ENCODE measurements at places on chromosomes 3 and 15. TPM values are rescaled to one million over a fixed set of nuclear protein-coding genes. Genes with fewer than 3 reads are reported as not detected.

Gene THPO
- total RNA-seq = not detected

Gene CPEB1
- total RNA-seq = not detected

Gene SCN11A
- total RNA-seq = not detected

Gene PRR23A
- total RNA-seq = not detected

Gene ADAMTS9
- total RNA-seq = 4.5 TPM

Gene ACTC1
- not detected for total RNA-seq

Gene TICRR
- total RNA-seq = 23.6 TPM

Gene CLDN11
- total RNA-seq = 1.9 TPM

Gene ZNF80
- not detected for total RNA-seq

Gene OR5H15
- total RNA-seq = not detected

Gene DPPA4
- not detected for total RNA-seq

Gene ZIC4
- not detected for total RNA-seq

DNA sequence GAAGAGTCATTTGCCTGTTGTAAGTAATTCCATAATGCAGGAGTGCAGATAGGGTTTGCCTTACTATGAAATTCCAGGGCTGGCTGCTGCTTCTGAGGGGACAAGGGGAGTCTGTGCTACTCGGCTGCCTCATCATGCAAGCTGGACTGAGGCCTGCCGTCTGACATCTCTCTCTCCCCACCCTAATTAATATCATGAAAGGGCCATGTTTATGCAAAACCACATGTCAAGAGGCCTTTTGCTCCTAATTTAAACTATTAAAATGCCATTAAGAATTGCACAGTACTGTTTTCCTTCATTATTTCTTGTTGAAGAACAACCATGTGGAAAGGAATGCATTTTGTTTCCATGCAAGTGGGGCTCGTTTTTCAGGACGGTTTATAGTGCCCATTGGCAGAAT lies 26.3 kb downstream of the CHST2 start:
- H3K4me1 ChIP-seq = no peaks in the 10 kb centered on the region
- no peaks in the 10 kb centered on the region for H3K27me3 ChIP-seq
- H3K27ac ChIP-seq = no peak overlapping the region
- DNase-seq = no peak
- H3K36me3 ChIP-seq = no peaks in the 10 kb centered on the region
- no peak overlapping the region for H3K4me3 ChIP-seq

DNA sequence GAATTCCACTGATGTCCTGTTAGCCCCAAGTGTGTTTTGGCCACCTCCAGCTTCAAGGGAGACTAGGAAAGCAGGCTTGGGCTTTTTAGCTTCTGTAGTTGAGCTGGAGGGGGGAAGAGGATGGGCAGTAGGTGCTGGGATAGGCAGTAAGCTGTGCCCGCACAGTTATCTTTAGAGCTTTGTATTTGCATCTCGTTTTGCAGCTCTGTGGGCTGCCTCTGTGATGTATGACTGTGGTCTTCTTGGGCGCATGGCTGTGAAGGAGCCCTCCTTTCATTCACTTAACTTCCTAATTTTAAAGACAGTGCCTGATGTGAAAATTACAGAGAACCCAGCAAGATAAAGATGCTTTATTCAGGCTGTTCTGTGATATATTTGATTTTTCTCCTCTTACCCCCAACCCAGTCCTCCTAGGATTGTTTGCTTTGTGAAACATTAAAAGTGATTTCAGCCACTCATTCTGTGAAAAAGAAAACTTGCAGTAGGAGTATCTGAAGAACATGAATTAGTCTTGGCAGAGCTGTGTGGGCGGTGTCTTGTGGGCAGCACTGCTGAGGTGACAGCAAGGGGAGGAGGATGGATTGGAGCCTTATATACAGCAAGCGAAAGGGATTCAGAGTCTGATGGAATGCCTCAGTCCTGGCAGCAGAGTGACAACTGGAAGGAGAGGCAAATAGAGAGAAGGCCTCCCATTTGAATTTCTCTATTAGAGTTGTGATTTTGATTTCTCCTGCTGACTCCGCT lies 74.3 kb downstream of the LARS2 start:
- H3K4me3 ChIP-seq = no peak overlapping the region
- no peaks in the 10 kb centered on the region for H3K27me3 ChIP-seq
- H3K4me1 ChIP-seq = no peaks in the 10 kb centered on the region
- no peak overlapping the region for H3K27ac ChIP-seq
- H3K36me3 ChIP-seq = peaks cover 5% of the 10 kb centered on the region

- H3K27ac ChIP-seq = no peak overlapping the region
- H3K36me3 ChIP-seq = peaks cover 16% of the 10 kb centered on the region
- no peaks in the 10 kb centered on the region for H3K4me1 ChIP-seq
- DNase-seq = no peak
Measured at GRCh38 chr3:57627976-57628375, 30.8 kb upstream of the ARF4 start.

GRCh38 chr3:146593776-146594175 lies 11.4 kb downstream of the PLSCR5 start:
- H3K4me1 ChIP-seq = no peaks in the 10 kb centered on the region
- H3K4me3 ChIP-seq = no peak overlapping the region
- H3K27me3 ChIP-seq = no peaks in the 10 kb centered on the region
- DNase-seq = no peak
- no peak overlapping the region for H3K27ac ChIP-seq
- no peaks in the 10 kb centered on the region for H3K36me3 ChIP-seq

- H3K36me3 ChIP-seq = no peaks in the 10 kb centered on the region
- H3K4me1 ChIP-seq = peaks cover 8% of the 10 kb centered on the region
- no peak overlapping the region for H3K4me3 ChIP-seq
- H3K27me3 ChIP-seq = peaks cover 4% of the 10 kb centered on the region
- no peak for DNase-seq
Measured at GRCh38 chr15:77009176-77009575, 14.2 kb downstream of the PSTPIP1 start.

DNA sequence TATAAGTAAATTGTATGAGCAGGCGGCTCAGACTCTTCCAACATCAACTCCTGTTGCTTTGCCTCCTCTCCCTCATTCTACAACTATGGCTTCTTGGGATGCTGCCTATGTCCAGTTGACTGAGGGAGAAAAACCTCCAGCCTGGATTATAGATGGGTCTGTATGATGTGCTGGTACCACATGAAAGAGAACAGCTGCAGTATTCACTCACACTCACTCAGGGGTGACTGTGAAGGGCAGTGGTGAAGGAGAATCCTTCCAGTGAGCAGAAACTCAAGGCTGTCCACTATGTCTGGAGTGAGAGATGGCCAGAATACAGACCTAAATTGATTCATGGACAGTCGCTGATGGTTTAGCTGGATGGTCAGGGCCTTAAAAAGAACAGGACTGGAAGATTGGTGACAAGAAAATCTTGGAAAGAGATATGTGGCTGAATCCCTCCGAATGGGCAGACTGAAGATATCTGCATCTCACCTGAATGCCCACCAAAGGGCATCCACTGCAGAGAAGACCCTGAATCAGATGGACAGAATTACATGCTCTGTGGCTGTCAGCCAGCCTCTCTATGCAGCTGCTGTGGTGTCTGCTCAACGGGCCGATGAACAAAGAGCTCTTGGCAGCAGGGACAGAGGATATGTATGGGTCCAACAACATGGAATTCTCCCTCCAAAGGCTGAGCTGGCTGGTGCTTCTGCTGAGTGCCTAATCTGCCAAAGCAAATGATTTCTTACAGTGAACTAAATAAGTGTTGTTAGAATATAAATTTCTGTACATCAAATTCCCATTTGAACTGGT lies 1.9 kb upstream of the BCL2L10 start:
- DNase-seq = no peak
- H3K36me3 ChIP-seq = no peaks in the 10 kb centered on the region
- H3K27ac ChIP-seq = no peak overlapping the region
- no peaks in the 10 kb centered on the region for H3K4me1 ChIP-seq
- H3K4me3 ChIP-seq = no peak overlapping the region

DNA sequence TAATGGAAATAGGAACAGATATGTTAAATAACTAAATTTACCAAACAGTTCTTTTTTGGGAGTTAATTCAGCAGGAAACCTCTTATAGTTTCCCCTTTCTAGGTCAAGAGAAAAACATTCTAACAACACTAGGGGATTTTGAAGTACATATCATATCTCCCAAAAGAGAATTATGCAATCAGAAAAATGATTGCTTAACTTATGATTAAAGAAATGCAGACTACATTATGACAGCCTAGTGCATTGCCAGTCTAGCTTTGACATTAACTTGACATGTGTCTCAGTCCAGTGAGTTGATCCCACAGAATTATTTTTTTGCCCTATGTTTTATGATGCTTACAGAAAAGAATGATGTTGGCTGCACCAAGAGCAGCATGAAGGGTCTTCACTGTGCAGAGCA lies 31.7 kb upstream of the NPHP3 start:
- no peaks in the 10 kb centered on the region for H3K4me1 ChIP-seq
- H3K4me3 ChIP-seq = no peak overlapping the region
- no peak for DNase-seq
- H3K27ac ChIP-seq = no peak overlapping the region
- H3K36me3 ChIP-seq = no peaks in the 10 kb centered on the region

DNA sequence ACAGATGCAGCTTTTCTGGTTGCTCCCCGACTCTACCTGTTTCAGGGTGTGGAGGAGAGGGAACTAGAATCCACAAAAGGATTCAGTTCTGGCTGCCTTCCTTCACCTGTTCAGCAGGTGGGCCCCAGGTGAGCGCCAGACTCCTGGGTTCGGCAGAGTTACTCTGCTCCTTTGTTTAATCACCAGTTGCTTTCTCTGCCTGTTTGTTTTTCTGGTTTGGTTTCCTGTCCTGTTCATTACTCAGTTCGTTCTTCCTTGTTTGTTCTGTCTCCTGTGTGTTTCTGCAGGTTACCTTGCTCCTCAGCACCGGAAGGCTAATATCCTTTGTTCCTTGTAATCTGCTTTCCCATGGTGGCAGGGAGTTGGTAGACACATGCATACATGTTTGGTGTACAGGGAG lies 508.5 kb upstream of the ATP11B start:
- no peaks in the 10 kb centered on the region for H3K36me3 ChIP-seq
- peak; percentile 77 for DNase-seq
- peak overlapping the region; percentile 6 for H3K4me3 ChIP-seq
- no peaks in the 10 kb centered on the region for H3K27me3 ChIP-seq
- peaks cover 18% of the 10 kb centered on the region for H3K4me1 ChIP-seq
- peak overlapping the region; percentile 44 for H3K27ac ChIP-seq

DNA sequence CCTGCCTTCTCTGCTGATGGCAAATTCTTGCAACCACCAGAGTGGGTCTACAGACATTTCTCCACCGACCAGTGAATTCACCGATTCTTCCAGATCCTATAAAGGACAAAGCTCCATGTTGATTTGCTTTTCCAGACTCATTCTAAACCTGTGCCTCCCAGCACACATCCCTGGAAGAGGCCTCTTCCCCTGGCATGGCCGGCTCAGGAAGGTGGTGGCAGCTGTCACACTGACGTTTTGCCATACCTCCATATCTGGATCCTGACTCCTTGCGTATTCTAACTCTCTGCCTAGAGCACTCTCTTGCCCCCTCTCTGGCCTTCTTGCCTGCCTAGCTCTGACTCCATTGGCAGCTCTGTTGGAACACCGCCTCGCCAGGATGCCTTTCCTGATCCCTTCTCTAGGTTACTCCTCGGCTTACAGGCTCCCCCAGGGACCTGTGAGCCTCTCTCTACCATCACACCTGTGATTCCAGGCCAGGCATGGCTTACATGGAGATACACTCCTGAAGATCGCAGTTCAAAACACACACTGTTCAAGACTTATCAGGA lies 31.0 kb downstream of the SLCO2A1 start:
- DNase-seq = no peak
- H3K4me1 ChIP-seq = no peaks in the 10 kb centered on the region
- H3K4me3 ChIP-seq = no peak overlapping the region
- H3K36me3 ChIP-seq = no peaks in the 10 kb centered on the region
- no peak overlapping the region for H3K27ac ChIP-seq
- peaks cover 11% of the 10 kb centered on the region for H3K27me3 ChIP-seq

- no peak overlapping the region for H3K4me3 ChIP-seq
- H3K27me3 ChIP-seq = no peaks in the 10 kb centered on the region
- no peak for DNase-seq
- H3K27ac ChIP-seq = no peak overlapping the region
- no peaks in the 10 kb centered on the region for H3K4me1 ChIP-seq
- H3K36me3 ChIP-seq = no peaks in the 10 kb centered on the region
Measured at GRCh38 chr3:49681232-49681522, 7.0 kb downstream of the APEH start.

GRCh38 chr15:99151156-99151555 lies 46.3 kb downstream of the SYNM start:
- no peaks in the 10 kb centered on the region for H3K27me3 ChIP-seq
- no peaks in the 10 kb centered on the region for H3K4me1 ChIP-seq
- no peak overlapping the region for H3K4me3 ChIP-seq

DNA sequence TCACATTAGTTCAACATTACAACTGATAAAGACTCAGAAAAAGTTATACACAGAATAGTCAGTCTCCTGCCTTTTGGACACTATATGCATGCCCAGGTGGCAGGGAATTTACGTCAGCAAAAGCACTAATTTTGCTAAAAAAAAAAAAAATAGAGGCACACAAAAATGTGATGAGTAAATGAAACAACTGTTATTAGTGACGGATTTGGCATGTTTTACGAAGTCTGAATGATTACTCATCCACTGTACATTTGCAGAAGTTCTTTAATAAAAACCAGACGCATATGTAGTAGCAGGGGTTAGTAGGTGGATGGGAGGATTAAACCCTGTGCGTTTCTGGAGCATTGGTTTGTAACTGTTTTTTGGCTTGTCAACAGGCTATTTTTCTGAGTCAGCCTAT lies 99.0 kb downstream of the MITF start:
- DNase-seq = no peak
- H3K27ac ChIP-seq = no peak overlapping the region
- no peak overlapping the region for H3K4me3 ChIP-seq
- no peaks in the 10 kb centered on the region for H3K4me1 ChIP-seq
- H3K27me3 ChIP-seq = no peaks in the 10 kb centered on the region
- no peaks in the 10 kb centered on the region for H3K36me3 ChIP-seq

- peaks cover 9% of the 10 kb centered on the region for H3K4me1 ChIP-seq
- no peak overlapping the region for H3K4me3 ChIP-seq
- H3K36me3 ChIP-seq = no peaks in the 10 kb centered on the region
- DNase-seq = peak; percentile 12
- no peak overlapping the region for H3K27ac ChIP-seq
- no peaks in the 10 kb centered on the region for H3K27me3 ChIP-seq
Measured at GRCh38 chr3:18061737-18062656, 319.6 kb upstream of the TBC1D5 start.

GRCh38 chr3:139653582-139653981 lies 24.2 kb downstream of the NMNAT3 start:
- H3K27ac ChIP-seq = no peak overlapping the region
- no peaks in the 10 kb centered on the region for H3K36me3 ChIP-seq
- H3K4me3 ChIP-seq = no peak overlapping the region
- no peaks in the 10 kb centered on the region for H3K27me3 ChIP-seq

DNA sequence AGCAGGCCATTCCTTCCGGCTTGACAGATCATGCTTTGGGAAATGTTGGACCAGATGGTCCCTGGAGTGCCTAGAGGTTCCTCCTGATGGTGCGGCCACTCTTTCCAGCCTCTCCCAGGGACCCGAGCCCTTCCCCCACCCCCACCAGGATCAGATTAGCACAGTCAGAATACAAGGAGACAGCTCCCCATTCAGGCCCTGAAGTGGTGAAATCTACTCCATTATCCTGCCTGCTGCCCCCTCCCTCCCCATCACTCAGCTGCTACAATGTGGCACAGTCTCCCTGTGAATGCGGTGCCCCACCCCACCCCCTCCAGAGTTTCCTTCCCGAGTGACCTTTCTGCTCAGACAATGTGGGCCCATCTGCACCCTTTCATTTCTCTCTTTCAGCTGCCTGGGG lies 29.4 kb downstream of the RNU5B-1 start:
- no peak for DNase-seq
- no peak overlapping the region for H3K4me3 ChIP-seq
- H3K27ac ChIP-seq = no peak overlapping the region
- H3K4me1 ChIP-seq = no peaks in the 10 kb centered on the region
- H3K27me3 ChIP-seq = no peaks in the 10 kb centered on the region
- no peaks in the 10 kb centered on the region for H3K36me3 ChIP-seq

- H3K4me3 ChIP-seq = no peak overlapping the region
- H3K27ac ChIP-seq = no peak overlapping the region
- H3K36me3 ChIP-seq = no peaks in the 10 kb centered on the region
Measured at GRCh38 chr3:112013784-112014143, 15.0 kb downstream of the TAGLN3 start.

Measured in PC-9 (cell line).